ENCODE measurements at places on chromosomes 1 and 21.

GRCh38 chr1:53135735-53136114 lies 6.7 kb downstream of the SLC1A7 start:
- no peak for DNase-seq

GRCh38 chr1:149927056-149927562 lies 494 bp downstream of the SF3B4 start:
- no peak for DNase-seq

- no peak for DNase-seq
Observed at GRCh38 chr1:172547071-172547470, 14.1 kb downstream of the SUCO start.

DNA sequence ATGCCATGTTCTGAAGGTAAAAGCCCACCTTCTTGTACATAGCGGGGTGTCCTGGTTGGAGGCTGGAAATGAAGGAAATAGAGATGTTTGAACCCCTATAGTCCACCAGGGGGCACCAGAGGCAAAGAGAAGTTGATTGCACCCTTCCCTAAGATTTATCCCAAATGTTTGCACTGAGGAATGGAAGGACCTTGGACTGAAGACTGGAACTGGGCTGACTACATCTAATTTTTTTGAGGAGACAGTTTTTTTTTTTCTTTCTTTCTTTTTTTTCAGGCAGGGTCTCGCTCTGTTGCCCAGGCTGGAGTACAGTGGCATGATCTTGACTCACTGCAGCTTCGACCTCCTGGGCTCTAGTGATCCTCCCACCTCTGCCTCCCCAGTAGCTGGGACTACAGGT lies 55.3 kb upstream of the EIF4G3 start:
- DNase-seq, result no peak

GRCh38 chr1:242579528-242580235 lies 55.2 kb upstream of the PLD5 start:
- no peak for DNase-seq

DNA sequence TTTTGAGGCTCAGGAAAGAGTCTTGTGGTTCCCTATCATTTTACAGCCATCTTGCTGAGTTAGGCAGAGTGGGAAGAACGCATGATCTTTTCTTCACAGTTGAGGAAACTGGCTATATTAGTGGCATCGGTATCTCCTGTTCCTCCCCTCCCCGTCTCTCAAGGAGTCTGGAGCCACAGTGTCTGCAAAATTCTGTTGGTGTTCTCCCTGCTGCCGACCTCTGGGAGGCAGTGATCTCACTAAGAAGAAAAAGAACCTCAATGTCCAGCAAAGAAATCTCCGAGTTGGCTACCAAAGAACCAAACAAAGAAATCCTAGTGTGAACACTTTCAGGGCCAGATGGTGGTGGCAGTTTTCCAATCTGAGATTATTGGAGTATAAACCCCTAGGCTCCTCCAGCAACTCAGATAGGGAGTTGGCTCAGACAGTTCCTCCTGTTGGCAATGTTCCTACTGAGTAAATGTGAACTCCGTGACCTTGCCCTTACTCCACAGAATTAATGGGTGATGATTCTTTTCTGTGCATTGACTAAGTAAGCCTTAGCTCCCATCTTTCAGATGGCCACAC lies 41.2 kb downstream of the PRAMEF20 start:
- no peak for DNase-seq

GRCh38 chr1:112988367-112988766 lies 32.4 kb upstream of the SLC16A1 start:
- DNase-seq, result no peak

DNA sequence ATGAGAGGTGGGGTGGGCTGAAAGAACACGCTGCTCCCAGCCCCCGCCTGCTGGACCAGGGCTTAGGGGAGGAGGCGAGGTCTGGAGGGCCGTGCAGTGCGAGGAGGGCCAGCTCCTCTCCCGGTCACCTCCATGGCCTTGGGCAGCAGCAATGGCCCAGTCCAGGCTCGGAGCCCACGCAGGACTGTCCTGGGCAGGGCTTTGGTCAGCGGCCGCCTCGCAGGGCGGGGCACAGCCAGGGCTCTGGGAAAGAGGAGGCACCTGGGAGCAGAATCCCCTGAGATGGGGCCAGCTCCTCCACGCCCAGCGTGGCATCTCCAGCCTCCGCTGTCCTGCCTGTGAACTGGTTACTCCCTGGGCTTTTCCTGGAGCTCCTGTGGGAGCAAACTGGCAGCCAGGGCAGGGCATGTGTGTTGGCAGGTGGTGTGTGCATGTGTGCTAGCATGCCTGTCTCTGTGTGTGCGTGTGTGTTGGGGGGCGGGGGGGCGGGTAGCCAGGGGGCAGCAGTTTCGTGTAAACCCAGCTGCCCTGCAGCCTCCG lies 27.4 kb downstream of the ARHGEF16 start:
- DNase-seq, result no peak

GRCh38 chr1:19000065-19000464 lies 43.6 kb upstream of the IFFO2 start:
- DNase-seq, result no peak

DNA sequence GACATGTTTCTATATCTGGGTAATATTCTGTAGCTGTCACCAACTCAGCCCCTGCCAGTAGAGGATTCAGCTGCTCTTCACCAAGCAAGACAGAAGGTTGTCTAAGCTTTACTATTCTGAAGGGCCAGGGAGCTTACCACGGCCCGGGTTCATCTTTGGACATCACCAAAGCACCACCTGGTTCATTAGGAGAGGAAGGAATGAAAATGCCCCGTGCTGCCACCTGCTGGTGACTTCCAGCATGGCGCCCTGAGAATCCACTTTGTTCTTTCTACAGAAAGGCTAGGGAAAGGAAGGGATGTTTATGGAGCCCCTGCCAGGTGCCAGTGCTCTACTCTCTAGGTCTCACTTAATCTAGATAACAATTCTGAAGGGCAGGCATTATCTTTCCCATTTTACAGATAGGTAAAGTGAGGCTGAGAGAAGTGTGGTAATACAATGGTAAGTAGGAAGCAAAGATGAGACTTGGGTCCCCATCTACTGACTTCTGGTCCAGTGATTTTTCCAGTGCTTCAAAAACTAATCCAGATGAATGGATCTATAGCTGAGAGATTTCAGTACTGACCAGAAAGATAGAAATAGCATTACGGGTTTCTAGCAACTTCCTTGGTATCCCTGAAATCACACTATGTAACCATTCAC lies 79.5 kb downstream of the BEND5 start:
- peak; percentile 71 for DNase-seq

- DNase-seq, result no peak
Observed at GRCh38 chr1:55245781-55246180, 30.6 kb upstream of the USP24 start.

- DNase-seq, result no peak
Observed at GRCh38 chr1:179767177-179767581, 24.1 kb downstream of the FAM163A start.

DNA sequence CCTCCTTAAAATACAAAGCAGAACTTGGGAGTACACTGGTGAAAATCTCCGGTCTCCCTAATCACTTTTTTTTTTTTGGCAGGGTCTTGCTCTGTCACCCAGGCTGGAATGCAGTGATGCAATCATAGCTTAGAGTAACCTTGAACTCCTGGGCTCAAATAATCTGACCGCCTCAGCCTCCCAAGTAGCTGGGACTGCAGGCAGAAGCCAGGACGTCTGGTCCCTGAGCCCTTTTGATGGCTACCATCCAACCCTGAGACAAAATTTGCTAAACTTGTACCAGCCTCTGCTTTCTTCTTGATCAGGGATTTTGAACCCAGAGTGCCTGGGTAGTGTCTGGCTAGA lies 4.1 kb downstream of the L1TD1 start:
- DNase-seq, result no peak

GRCh38 chr21:45131537-45131999 lies 57.2 kb downstream of the ADARB1 start:
- no peak for DNase-seq

DNA sequence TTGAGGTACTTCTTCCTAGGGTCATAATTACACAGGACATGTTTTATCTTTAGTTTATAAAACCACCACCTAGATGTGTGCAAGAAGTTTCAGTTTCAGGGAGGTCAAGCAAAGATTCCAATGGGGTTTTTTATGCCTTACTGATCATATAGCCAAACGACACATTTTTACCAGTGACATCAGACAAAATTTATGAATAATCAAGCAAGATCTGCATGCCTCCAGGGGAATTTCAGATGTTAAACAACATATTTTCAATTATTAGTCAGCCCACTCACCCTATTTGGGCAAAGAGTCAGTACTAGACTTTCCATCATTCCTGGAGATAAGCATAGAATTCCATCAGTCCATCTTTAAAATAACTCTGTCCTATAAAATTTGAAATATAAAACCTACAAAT lies 867.4 kb downstream of the KCNT2 start:
- no peak for DNase-seq

GRCh38 chr1:237042892-237043576 lies 1.1 kb downstream of the RYR2 start:
- DNase-seq, result peak; percentile 11

- no peak for DNase-seq
Observed at GRCh38 chr1:203124546-203125317, 2.8 kb upstream of the ADORA1 start.

DNA sequence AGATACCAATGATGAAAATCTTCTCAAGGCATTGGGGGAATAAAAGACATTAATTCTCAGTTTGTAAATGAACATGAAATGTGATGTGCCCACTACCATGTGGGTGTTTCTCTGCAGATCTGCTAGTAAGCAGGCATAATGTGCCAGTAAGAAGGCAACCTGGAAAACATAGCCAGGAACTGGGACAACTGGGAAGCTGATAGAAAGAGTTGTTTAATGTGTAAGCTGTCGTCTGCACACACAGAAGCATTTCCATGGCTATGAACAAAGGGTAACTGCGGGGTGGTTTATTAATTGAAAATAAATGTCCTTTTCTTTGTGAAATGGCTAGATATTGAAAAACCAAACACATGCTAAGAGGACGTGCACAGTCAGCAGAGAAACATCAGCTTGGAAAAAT lies 52.0 kb downstream of the ZC3H11B start:
- DNase-seq, result no peak

DNA sequence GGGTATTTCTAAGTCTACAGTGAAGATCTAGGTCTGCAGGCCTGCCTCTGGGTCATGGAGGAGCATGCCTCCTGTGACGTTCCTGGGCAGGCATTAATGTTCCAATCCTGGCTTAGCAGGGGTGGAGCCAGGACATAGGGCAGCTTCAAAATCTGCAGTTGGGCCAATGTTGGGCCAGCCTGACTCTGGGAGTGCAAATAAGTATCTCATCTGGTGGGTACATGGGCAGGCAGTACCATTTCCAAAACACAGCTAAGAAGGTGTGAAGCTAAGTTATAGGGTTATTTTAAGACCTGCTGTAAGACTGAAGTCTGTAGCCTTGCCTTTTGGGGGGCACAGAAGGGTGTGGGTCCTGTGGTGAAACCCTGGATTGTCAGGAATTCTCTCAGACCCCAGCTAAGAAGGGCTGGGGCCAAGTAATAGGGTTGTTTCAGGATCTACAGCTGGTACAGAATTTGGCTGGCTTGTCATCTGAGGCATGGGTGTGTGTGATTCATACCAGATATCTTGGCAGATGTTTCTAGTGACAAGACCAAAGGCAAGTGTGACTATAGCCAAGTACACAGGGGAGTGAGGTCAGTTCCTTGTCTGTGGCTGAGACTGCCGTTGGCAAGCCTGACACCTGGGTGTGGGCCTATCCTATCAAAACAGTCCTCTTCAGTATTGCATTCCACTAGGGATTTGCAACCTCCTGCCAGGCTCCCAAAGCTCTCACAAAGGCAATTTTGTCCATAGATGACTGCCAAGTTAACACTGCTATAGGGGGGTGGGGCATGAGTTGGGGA lies 468.7 kb upstream of the B3GALT2 start:
- no peak for DNase-seq

GRCh38 chr1:46188295-46189030 lies 9.8 kb downstream of the POMGNT1 start:
- no peak for DNase-seq

GRCh38 chr1:83098131-83098530 lies 900.8 kb downstream of the TTLL7 start:
- DNase-seq, result no peak

GRCh38 chr1:248820041-248820585 lies 5.6 kb downstream of the SH3BP5L start:
- no peak for DNase-seq

DNA sequence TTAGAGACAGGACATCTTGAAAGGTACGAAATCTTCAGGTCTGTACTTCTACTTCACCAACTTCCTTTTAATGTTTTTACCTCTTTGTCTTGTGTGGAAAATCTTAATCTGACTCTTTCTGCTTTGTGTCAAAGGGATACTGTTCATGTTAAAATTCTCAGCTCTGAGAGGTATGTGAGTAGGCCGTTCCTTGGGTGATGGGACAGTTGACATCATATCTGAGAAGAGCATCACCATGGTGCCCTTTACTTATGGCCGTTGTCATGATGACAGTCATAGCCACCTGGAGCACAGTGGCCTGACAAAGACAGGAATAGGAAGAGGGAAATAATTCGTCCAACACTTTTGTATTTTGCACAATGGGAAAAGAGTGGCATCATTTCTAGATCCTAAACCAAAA lies 145.6 kb downstream of the FGGY start:
- DNase-seq, result no peak

GRCh38 chr1:240314845-240315801 lies 223.4 kb downstream of the FMN2 start:
- no peak for DNase-seq

DNA sequence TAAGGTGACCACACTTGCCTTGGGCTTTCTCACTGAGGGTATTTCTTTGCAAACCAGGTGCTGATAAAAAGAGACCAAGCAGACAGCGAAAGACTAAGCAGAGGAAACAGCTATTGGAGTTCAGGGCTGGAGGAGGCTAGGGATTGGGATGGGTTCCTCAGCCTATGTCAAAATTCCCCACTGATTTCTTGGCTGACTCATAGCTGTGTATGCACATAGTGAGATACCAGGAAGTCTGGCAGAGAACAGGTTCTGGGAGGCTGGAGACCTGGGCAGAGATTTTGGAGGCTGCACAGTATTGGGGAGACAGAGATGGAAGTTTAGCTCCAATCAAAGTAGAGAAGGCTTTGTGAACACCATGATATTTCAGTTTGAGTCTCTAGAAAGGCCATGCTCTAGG lies 25.3 kb downstream of the YARS1 start:
- no peak for DNase-seq

GRCh38 chr1:246301553-246302250 lies 205.4 kb downstream of the SMYD3 start:
- no peak for DNase-seq

GRCh38 chr1:11738783-11739182 lies 2.8 kb downstream of the AGTRAP start:
- no peak for DNase-seq

GRCh38 chr1:202551683-202552082 lies 158.6 kb downstream of the SYT2 start:
- DNase-seq, result no peak

DNA sequence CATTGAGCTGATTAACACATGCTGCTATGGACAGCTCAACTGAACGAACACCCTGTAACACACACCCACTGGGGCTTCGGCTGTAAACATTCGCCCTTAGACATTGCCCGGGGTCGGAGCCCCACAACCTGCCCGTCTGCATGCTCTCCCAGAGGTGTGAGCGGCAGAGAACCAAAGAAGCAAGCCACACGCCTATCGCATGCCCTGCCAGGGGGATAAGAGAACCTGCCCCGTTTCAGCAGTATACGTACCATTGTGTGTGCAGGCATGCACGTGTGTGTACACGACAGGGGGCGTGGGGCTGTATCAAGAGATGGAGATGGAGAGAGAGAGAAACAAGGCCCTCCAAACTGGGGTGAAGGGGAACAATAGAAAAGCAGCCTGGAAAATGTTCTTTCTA lies 9.9 kb upstream of the DESI2 start:
- no peak for DNase-seq

Data from ovary (tissue), 10 donors.